ENCODE measurements at places on chromosomes 11 and 22.

- no peak for DNase-seq
Observed at GRCh38 chr11:66316849-66317251, at the start of gene CD248. TSS of gene CD248 (minus strand) at chr11:66317044. CDS start at chr11:66317027, 17 bp downstream.

GRCh38 chr11:14773755-14774154 is 118.3 kb downstream of the CYP2R1 start:
- no peak for DNase-seq

GRCh38 chr11:76206327-76207081 is at the start of gene WNT11:
TSS of gene WNT11 (minus strand) at chr11:76206502. CDS start at chr11:76206407, 95 bp downstream.
- DNase-seq: peak; percentile 21

- DNase-seq: no peak
Observed at GRCh38 chr22:27825174-27825573, 23.6 kb upstream of the MN1 start.

DNA sequence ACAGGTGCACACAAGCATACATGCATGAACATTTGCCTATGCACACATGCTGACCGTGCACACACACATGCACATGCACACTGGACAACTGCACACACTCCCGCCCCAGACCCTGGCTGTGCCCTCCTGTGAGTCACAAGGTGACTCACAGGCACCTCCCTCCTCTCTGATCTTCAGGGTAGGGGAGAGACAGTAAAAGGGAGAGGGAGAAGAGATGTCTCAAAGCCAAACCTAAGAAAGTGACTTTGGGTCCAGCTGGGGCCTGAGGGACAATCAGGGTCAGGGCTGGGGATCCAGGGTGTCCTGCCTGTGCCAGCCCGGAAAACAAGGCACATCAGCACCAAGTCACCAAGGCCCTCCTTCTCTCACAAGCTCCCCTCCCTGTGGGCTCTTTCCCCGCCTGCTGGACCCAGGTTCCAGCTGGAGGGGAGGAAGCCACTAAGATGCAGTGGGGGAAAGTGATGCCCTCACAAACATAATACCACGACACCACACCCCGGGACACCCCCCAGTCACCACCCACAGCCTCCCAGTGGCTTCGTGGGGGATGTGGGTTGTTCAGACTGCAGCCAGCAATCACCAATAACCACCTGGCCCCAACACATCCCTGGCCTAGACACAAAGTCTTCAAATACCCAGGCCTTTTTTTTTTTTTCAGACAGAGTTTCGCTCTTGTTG is 39.3 kb downstream of the PDGFB start:
- no peak for DNase-seq

DNA sequence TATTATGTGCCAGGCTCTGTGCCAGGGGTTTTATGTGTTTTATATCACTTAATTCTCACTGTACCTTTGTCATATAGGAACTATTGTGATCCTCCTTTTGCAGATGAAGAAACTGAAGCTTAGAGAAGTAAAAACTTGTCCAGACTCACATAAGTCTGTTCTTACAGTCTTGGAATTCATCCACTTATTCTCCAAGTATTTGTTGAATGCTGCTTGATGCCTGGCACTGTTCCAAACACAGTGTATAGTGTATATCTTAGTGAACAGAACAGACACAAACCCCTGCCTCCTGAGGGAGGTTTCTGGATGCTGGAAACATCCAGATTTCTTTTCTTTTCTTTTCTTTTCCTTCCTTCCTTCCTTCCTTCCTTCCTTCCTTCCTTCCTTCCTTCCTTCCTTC is 29.0 kb upstream of the FGF3 start:
- DNase-seq: no peak

DNA sequence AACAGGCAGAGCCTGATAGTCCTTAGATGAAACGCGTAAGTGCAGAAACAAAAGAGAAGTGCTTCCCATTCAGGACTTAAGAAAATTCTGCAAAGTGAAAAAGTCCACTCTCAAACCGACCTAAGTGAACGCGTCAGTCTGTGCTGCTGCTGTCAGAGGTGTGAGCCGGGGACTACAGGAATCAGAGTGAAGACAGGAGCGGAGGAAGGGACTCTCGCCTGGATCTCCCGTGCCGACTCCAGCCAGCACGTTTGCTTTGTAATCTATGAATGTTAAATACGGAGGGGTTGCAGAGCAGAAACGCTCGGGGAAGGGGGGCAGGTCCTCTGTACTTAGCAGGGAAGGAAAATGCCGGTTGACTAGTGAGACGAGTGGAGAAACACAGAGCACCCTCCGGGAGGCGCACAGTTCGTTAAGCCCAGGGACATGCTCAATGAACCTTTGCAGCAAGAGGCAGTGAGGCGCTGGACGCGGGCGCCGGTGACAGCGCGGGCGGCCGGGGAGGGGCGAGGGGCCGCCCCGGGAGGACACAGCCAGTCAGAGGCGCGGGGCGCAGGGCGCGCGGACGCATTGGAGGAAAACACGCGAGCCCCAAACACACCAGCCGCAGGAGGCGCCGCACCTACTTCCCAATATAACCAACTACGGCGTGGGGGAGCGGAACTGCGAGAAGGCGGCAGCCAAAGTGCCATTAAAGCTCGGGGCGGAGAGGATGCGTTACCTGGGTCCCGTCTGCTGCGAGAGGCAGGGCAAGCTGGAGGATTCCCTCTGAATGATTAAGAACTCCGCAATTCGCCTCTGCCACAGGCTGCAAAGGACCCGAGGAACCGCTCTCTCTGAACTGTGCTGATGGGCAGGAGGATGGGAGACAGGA is at the start of gene CNTN5:
Gene CNTN5 (plus strand): TSS at position 598 of the 874 bp plus-strand sequence.
- DNase-seq: peak; percentile 53

DNA sequence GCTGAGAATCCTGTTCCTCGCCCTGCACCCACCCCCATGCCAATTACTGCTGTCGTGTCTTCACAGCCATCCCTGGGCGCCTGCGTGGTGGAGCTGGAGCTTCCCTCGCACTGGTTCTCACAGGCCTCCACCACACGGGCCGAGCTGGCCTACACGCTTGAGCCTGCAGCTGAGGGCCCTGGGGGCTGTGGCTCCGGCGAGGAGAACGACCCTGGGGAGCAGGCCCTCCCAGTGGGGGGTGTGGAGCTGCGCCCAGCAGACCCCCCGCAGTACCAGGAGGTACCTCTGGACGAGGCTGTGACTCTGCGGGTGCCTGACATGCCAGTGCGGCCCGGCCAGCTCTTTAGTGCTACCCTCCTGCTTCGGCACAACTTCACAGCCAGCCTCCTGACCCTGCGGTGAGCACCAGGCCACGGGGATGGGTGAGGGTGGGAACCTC is 4.3 kb downstream of the TMEM132A start:
- no peak for DNase-seq

DNA sequence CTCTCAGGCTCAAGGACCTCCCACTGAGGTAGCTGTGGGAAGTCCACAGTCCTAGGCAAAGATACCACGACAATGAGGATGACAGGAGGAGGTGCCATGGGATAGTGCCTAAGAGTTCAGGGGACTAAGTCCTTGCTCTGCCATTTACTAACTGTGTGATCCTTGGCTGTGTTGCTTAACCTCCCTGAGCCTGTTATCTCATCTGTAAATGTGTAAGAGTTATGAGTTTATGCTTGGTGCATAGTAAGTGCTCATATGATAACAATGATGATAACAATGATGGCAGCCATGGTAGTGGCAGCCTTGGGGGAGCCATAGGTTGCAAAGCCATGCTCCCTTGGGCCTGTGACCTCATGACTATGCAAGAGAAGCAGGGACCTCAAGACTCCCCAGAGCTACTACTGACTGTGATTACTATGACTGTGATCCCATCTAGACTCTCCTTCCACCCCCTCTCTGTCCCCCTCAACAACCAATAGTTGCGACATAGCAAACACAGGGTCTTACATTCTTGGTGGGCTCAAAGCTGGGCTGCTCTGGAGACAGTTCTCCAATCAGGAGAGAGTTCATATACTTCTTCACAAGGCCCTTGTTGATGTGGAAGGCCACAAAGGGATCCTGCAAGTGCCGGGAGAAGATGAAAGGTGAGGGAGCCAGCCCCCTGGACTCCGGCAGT is 3.9 kb downstream of the FADS1 start:
- DNase-seq: no peak

DNA sequence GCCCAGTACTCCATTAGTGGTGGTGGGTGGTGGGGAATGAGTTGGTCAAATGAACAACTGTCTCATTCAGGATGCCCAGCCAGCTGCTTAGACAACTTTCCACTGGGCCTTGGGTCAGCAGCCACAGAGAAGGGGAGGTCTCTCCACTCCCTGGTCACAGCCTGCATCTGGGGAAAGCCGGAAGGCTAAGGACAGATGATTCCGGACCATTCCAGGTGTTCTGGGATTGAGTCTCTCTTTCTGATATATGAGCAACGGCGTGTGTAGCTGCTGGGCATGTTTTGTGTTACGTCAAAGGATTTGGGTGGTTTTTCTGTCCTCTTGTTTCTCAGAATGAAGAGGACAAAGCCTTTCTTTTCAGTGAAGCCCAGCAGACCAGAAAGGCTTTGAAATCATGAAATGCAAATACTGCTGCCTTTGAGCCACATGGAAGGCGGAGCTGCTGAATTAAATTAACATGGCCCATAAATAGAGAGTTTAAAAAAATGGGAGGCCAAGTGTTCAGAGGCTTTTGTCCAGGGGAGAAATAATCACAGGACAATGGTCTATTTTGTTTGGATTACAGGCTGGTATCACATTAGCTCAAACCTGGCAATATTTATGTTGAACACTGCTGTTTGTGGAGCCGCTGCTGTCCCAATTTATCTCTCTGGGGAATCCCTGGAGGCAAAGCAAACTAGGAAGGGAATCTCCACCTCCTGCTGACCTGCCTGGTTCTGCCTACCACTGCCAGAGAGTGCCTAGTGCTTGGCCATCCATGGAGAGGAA is 234.4 kb upstream of the E2F8 start:
- no peak for DNase-seq

GRCh38 chr11:72897506-72897905 is 83.3 kb downstream of the ATG16L2 start:
- no peak for DNase-seq

- no peak for DNase-seq
Observed at GRCh38 chr11:120130991-120131760, 6.7 kb downstream of the TRIM29 start.

DNA sequence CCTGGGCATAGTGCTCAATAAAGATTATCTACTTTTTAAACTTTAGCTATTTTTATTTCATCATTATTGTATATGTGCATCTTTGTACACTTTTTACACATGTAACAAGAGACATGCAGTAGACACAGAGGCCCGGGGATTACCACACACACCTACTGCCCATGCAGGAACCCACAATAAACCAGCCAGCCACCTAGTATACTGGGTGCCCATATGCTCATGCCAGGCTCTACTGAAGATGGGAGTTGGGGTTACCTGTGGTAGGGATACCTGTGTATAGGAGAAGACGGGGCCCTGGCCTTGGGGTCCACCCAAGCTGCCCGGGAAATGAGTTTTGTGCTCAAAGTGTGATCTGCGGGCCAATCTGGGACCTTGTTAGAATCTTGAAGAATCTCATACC is 31.2 kb upstream of the P2RY2 start:
- no peak for DNase-seq

DNA sequence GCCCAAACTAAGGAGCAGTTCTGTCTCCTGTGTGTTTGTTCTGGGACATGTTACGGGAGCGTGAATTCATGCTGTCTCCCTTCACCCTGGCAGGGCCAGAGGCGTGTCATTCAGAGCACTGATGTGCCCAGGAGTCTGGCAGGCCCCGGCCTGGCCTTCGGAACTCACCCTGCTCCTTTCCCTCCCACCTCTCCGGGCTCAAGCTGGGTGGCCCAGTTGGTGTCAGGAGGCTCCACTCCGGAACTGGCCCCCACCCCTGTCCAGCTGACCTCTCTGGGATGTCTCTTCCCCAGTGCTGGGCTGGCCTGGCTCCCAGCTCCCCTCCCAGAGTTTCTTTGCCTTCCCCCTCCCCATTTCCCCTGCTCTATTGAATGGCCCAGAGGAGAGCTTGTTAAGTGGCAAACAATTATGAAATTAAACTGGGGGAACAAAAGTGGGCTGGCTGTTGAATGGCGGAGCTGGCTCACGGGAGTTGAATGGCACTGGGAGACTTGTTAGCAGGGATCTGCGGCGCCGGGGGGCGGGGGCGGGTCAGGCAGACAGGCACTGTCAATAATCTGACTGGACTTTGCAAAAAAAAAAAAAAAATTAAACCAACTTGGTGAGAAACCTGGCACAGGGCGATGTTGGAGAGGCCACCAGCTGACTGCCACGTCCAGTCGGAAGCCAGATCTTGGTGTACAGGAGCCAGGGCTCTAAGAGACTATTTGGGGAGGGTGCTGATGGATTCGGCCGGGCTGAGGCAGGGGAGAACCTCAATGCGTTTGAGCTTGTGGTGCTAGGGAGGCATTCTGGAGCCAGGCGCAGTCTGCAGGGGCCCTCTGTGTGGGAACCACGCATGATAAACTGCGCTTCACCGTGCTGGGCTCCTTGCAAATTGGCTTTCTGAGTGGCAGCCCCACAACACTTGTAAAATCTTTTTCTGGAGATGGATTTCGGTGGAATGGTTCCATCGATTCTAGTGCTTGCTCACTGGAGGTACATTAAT is 1.3 kb downstream of the MPPED1 start:
- DNase-seq: no peak

- DNase-seq: no peak
Observed at GRCh38 chr11:1574238-1574932, 2.3 kb upstream of the DUSP8 start.

GRCh38 chr11:21489416-21490115 is 703.3 kb upstream of the ANO5 start:
- DNase-seq: no peak

- no peak for DNase-seq
Observed at GRCh38 chr11:79110796-79111195, 330.0 kb downstream of the TENM4 start.

GRCh38 chr11:96783311-96783710 is 393.5 kb downstream of the JRKL start:
- no peak for DNase-seq

DNA sequence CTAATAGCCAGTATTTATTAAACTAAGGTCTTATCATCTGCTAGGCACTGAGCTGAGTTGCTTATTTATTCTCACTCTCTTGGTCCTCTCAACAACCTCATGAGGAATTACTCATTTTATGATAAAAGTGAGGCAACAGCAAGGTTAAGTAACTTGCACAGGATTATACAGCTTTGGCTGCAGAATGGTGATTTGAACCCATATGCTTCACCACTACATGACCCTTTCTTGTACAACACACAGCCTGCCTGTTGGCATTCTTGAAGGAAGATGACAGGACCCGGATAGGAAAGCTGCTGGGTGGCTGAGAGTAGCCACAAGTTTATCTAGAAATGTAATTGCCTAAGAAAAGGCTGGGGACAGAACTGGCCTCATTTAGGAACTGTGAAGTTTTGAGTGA is 5.3 kb upstream of the PARVA start:
- DNase-seq: no peak

GRCh38 chr11:32500001-32500400 is 64.7 kb upstream of the WT1 start:
- DNase-seq: no peak

DNA sequence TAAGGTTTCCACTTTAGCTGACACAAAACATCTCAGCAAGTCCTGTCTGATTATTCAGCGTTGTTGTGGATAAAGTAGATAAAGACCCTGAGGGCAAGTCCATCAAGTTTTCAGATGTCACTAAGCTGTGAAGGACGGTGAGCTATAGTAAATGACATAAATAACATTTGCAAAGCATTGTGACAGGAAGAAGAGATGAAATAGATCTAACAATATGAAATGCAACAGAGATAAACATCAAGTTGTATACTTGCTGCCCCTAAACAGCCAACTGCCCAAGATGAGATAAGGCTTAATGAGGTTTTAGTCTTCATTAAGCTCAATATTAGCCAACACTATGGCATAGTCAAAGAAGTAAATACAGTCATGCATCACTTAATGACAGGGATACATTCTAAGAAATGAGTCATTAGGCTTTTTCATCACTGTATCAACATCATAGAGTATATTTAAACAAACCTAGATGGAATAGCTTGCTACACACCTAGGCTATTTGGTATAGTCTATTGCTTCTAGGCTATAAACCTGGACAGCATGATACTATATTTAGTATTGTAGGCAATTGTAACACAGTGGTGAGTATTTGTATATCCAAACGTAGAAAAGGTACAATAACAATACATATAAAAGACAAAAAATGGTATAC is 625.1 kb upstream of the ANO5 start:
- no peak for DNase-seq
